ENCODE measurements at places on chromosomes 5 and 9.

GRCh38 chr5:60675286-60675685 lies 24.7 kb downstream of the DEPDC1B start:
- DNase-seq = no peak

DNA sequence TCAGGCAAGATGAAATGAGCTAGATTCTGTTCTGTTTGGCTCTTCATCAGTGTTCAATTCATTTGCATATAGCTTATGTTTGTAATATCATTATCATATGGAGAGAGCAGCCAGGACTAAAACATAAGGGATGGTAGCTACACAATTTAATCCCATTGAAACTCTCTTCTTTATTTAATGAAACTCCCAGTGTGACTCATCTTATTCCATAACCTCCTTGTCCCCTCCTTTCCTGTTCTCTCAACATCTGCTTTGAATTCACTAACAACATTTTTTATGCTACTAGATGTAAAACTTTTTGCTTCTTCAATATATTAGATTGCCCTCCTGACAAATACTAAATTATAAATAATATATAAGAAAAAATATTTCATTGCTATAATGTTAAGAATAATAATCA lies 1823.4 kb downstream of the MAT2B start:
- no peak for DNase-seq

- DNase-seq = no peak
Measured at GRCh38 chr9:36781533-36781932, 208.8 kb downstream of the MELK start.

DNA sequence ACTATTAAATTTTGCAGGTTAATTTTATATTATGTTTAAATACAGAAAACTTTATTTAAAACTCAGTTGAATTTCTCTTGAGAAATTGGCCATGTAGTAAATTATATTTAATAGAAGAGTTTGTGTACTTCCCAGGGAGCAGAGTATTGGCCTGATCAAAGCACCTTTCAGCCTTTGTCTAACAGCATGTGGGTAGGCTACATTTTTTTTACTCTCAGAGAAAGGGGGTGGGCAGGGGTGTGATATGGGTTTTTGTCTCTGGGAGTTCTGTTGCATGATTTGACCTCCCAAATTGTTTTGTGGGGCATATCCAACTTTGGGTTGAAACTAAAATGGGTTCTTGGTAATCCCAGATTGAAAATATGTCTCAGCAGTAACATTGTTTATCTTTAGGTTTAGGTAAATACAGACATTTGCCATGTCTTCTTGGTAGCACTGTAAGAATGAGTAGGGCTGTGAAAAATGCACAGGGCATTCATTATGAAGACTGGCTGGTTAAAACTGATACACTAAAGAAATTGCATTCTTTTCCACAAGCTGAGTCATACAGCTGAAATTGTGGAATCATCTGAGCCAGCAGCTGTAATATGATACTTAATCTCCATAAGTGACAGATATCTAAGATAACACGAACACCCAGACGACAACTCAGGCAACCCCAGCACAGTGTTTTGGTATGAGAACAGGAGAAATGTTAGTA lies 75.4 kb upstream of the CDKN2B start:
- DNase-seq = no peak

- no peak for DNase-seq
Measured at GRCh38 chr5:122097391-122097790, 19.3 kb upstream of the LOX start.

GRCh38 chr5:56426693-56427092 lies 193.6 kb upstream of the ANKRD55 start:
- DNase-seq = no peak

GRCh38 chr5:146079695-146080373 lies 25.5 kb downstream of the PLAC8L1 start:
- DNase-seq = no peak

- DNase-seq = no peak
Measured at GRCh38 chr5:169344629-169345028, 43.7 kb upstream of the SLIT3 start.

- DNase-seq = no peak
Measured at GRCh38 chr5:74079971-74080556, 454.1 kb downstream of the ARHGEF28 start.

DNA sequence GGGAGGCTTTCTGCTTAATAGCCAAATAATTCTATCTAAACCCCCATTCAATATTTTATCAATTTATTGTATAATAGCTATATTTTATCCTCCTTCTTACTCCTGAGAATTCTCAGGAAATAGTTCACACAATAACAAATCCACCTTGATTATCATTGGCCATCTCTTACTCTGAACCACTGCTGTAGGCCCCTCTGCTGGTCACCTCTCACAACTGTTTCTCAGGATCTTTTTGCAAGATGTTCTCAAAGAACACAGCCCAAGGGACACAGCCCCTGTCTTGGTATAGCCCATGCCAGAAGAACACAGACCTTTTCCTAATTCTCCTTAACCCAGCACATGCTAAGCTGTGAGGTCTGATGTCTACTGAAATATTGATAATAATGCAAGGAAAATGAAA lies 74.9 kb upstream of the HTR4 start:
- no peak for DNase-seq

DNA sequence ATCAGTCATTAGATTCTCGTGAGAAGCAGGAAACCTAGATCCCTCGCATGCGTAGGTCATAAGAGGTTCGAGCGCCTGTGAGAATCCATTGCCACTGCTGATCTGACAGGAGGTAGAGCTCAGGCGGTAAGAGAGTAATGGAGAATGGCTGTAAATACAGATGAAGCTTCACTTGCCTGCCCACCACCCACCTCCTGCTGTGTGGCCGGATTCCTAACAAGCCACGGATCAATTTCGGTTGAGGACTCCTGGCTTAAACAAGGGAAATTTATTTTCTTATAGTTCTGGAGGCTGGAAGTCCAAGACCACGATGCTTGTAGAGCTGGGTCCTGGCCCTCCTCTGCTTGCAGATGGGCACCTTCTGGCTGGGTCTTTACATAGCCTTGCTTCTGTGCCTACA lies 200.4 kb downstream of the PCSK5 start:
- DNase-seq = no peak

GRCh38 chr5:52771343-52772039 lies 16.2 kb upstream of the ITGA1 start:
- DNase-seq = no peak

DNA sequence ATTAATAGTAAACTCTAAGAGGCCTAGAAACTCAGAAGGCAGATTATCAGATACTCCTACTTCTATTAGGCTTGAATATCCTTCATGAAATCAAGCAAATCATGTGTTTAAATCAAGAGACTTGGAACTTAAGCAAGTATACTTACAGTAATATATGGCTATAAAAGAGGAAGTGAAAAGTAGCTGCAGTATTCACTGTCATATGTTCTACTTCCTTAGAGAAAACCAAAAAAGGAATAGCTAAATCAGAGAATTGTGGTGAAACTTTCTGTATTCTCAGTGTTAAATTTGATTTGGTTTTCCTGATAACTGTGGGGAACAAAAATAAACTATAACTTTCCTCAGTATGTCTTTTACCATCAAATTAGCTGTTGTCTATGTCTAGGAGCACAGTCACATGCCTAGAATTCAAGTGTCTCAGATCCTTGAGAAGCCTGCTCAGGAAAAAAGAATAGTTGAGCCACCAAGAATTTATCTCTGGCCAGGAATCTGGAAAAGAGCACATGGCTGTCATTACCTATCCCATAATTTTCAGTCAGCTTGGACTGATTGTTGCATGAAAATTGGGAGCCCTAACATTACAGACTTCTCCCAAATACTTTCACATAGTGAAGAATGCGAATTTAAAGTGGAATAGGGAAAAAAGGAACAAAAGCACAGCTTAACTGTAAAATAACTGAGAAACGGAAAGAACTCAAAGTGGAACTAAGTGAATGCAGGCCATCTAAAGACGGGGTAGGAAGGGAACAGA lies 1.7 kb downstream of the FKBP15 start:
- DNase-seq = no peak

GRCh38 chr9:69425136-69425801 lies 100.3 kb downstream of the ENTREP1 start:
- DNase-seq = peak; percentile 59

GRCh38 chr5:140398379-140398811 lies 3.2 kb upstream of the ANKHD1 start:
- DNase-seq = no peak

DNA sequence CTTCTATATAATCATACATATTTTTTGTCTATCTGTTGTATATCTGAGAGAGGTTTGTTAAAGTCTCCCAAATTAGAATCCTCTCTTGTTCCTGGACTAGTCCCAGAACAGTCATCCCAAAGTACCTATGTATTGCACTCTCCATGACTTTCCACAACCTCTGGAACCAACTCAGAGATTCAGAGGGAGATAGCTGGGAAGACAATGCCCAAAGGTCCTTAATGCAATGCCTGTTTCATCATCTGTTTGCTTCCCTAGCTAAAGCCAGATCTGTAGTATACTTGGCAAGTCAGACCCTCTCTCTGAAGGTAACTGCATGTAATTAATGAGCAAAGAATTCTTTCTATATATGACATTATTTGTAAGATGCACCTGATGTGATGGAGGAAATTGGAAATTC lies 89.4 kb downstream of the ZNF474 start:
- no peak for DNase-seq

- peak; percentile 60 for DNase-seq
Measured at GRCh38 chr9:34454571-34455065, 3.8 kb downstream of the FAM219A start.

- no peak for DNase-seq
Measured at GRCh38 chr5:67917561-67917960, 298.0 kb upstream of the PIK3R1 start.

GRCh38 chr9:128786681-128787601 lies at the start of gene TBC1D13:
TBC1D13 (plus strand) TSS chr9:128787253; CDS start chr9:128787354, 101 bp downstream.
- peak; percentile 95 for DNase-seq

- no peak for DNase-seq
Measured at GRCh38 chr5:3142261-3143027, 391.0 kb upstream of the IRX2 start.

GRCh38 chr9:94808926-94809700 lies 82.6 kb downstream of the AOPEP start:
- no peak for DNase-seq

DNA sequence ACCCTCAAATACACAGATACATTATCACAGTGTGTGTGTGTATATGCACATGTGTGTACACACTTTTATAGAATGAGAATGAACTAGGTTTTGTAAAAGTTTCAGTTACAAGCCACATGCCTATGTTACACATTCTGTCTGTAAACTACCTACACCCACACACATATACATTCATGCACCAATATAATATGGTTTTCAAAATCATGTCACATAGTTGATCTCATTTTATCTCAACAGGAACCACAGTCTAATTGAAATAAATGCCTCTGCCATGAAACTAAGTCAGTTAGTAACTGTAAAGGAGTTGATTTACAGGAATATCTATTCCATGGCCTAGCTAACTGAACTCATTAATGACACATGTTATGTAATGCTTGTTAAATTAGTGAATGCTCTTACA lies 646.6 kb downstream of the PDE4D start:
- no peak for DNase-seq

DNA sequence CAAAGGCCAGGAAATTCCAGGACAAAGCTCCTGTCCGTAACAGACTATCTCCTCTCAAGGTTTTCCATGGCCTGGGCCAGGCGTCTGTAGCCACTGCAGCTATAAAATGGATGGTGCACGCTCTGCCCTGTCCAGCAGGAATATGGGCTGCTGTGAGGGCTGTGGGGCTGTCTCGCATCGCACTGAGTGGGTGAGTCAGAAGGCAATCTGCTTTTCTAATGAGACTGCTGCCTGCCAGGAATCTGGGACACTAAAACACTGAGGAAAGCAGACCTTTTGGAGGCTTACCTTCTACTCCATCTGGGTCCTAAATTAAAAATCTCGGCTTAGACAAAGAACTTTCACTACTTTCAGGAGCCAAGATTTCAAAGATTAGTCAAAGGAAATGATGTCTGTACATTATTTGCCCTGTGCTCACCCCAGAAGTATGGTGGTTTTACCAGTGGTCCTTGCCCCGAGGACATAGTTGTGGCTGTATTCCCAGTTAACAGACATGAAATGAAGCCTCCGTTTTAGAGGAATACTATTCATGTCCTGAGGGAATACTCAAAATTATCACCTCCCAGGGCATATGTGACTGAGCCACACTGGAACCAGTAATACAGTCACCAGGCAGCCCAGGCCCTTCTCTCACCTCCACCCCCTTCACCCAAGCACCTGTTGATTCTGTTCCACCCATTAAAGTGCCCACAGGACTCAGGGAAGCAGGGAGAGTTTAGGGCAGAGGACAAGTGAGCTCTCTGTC lies 56.4 kb downstream of the PFDN1 start:
- peak; percentile 68 for DNase-seq

GRCh38 chr5:132369474-132370180 lies at the start of gene SLC22A5:
SLC22A5 (plus strand) TSS chr5:132369710; CDS start chr5:132369973, 263 bp downstream.
- DNase-seq = peak; percentile 65

DNA sequence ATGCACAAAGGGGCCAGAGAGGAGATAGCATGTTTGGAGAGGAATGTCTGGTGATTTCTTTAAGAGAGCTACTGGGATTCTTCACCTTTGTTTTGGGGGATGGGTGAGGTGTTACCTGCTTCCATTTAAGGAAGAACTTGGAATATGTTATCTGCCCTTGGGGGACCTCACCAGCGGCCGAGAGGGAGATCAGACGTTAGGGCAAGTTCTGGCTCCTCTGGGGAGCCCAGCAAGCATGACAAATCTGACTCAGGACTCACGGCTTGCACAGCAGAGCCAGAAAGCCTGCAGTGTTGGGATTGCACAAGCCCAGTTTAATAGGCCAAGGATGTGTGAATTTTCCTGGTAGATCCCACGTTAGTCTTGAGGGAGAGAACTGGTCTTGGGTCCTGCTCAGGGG lies 40.3 kb downstream of the SLC28A3 start:
- DNase-seq = no peak

DNA sequence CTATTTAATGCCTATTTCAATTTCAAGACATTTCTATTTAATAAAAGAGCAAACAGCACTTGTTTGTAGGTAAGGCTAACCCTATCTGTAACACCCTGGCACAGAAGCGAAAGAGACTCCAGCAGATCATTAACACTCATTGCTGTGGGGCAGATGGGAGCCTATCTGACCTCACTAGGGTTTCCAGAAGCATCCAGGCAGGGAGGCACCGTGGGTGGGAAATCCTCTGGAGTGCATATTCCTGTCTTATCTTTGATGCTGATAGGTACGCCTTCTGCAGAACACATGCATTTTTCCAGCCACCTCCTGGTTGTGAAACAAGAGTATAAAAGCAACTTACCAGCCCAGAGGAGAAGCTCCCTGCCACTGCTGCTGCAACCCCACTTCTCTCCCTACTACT lies 233.7 kb downstream of the GLIS3 start:
- DNase-seq = no peak

- DNase-seq = peak; percentile 46
Measured at GRCh38 chr5:170404398-170404797, 15.2 kb upstream of the KCNMB1 start.

DNA sequence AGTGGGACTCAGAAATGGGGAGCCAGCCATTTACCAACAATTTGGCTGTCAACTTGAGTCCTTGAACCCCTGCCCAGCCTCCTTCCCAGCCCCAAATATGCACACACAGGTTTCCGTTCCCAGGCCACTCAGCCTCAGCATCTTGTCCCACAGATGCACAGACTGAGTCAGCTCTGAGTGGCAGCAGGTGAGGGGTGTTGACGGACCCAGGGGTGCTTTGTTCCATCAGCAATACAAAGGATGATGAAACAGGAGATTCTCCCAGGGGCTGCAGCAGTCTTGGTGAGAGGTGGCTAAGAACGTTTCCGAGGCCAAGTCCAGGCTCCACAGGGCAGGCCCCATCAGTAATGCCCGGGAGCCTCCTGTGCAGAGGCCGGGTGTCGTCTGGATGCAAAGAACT lies 4.9 kb upstream of the OLFM1 start:
- DNase-seq = no peak
